Endothelial cell of umbilical vein (primary cell): ENCODE measurements at places on chromosomes 5 and 9. TPM values are rescaled to one million over a fixed set of nuclear protein-coding genes. Genes with fewer than 3 reads are reported as not detected.
A peak's percentile ranks its signal among the peaks of the same experiment; 100 is the strongest.

GRCh38 chr5:154989626-154990025, 23.9 kb upstream of the KIF4B start:
- H3K4me3 ChIP-seq, result no peak overlapping the region
- peaks cover 10% of the 10 kb centered on the region for H3K4me1 ChIP-seq
- DNase-seq, result peak; percentile 40
- no peaks in the 10 kb centered on the region for H3K36me3 ChIP-seq
- no peak overlapping the region for H3K27ac ChIP-seq

PKN3 gene
- total RNA-seq, result 39.3 and 40.4 TPM in 2 replicates

DNA sequence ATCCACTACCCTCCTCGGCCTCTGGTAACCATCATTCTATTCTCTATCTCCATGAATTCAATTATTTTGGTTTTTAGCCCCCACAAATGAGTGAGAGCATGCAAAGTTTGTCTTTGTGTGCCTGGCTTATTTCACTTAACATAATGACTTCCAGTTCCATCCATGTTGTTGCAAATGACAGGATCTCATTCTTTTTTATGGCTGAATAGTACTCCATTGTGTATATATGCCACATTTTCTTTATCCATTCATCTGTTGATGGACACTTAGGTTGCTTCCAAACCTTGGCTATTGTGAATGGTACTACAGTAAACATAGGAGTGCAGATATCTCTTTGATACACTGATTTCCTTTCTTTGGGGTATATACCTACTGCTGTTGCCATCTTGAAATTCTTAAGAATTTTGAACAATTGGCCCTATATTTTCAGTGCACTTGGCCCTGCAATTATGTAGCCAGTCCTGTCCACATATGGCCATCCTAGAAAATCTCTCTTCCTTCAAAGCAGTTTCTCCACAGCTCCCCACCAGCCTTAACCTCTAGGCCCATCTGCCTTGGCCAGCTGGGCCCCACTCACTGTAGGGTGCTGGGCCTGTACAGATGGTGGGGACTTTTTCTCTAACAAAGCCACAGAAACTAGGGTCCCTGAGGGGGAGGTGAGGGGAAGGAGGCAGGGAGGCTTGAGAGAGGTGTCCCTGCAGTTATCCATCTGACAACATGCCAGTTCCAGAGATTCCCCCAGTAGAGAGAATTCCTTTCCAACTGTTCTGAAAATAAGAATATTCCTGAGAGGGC, 81.9 kb upstream of the LHFPL2 start:
- no peaks in the 10 kb centered on the region for H3K27me3 ChIP-seq
- no peaks in the 10 kb centered on the region for H3K36me3 ChIP-seq
- no peak overlapping the region for H3K4me3 ChIP-seq
- H3K4me1 ChIP-seq, result no peaks in the 10 kb centered on the region
- no peak overlapping the region for H3K27ac ChIP-seq
- DNase-seq, result no peak

FCN2 gene
- total RNA-seq, result not detected in 2 replicates

OMD gene
- total RNA-seq, result not detected in 2 replicates

RANBP3L gene
- not detected in 2 replicates for total RNA-seq

GRCh38 chr5:141846031-141846430, 32.2 kb downstream of the PCDH1 start:
- no peak overlapping the region for H3K27ac ChIP-seq
- H3K27me3 ChIP-seq, result no peaks in the 10 kb centered on the region
- H3K4me3 ChIP-seq, result no peak overlapping the region
- DNase-seq, result no peak
- no peaks in the 10 kb centered on the region for H3K36me3 ChIP-seq
- peaks cover 71% of the 10 kb centered on the region for H3K4me1 ChIP-seq

ADAMTS13 gene
- total RNA-seq, result 1.4 and 2.5 TPM in 2 replicates

DNA sequence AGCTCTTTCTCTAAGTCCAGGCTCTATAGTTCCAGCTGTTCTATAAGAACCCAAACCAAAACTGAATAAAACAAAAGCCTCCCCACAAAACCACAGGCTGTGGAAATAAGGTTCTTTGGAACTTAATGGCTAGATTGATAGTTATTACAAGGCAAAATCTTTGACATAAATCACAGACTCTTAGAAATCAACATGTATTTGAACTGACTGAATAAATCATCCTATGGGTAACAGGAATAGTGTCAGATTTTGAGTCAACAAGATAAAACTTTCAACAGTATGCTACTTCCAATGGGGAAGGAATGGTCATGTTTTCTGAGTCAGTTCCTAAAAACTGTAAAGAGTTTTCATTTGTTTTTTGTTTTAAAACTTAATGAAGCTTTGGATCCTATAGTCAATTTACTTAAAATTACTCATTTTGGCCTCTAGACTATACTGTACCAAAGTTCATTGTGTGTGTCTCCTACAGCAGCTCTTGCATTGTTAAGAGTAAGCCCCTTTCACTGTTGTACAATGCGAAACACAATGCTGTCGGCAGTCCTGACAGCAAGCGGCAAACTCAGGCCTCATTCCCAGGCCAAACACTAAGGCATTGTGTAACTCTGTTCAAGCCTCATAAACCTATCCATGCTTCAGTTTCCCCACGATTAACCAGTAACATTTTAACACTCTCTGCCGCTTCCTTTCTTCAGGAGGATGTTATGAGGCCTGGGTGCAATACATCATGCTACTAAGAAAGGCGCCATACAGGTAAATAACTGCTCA, 134.1 kb downstream of the ARL15 start:
- no peaks in the 10 kb centered on the region for H3K36me3 ChIP-seq
- no peak overlapping the region for H3K4me3 ChIP-seq
- DNase-seq, result no peak

DNA sequence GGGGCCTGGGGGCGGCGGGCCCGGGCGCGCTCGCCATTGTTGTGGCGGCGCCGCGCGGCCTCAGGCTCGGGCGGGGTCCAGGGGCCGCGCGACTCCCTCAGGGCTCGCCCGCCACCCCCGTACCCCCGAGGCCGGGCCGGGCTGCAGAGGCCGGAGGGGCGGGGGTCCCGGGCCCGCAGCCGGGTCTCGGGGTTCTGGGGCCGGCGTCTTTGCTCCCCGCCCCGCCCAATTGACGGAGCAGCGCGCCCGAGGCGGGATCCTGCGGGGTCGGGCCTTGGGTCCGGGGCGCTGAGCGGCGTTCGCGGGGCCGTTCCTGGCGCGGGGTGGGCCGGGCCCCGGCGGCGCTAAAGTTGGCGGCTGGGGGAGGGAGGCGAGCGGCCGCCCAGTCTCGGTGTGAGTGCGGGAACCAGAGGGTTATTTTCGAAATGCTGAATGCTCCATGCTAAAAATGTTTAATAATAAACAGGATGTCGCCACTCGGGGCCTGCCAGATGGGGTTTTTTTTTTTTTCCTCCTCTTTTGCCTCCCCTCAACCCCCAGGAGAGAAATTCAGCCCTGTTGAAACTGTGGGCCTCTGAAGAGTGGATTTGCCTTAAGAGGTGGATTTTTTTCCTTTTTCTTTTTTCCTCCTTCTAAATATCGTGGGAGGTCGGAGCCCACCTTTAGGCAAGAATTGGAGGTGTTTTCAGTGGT, 724 bp downstream of the PRRC2B start:
- H3K27ac ChIP-seq, result peak overlapping the region; percentile 57
- H3K36me3 ChIP-seq, result no peaks in the 10 kb centered on the region
- peak; percentile 53 for DNase-seq
- H3K4me3 ChIP-seq, result peak overlapping the region; percentile 90

LIFR gene
- total RNA-seq, result 34.9 and 36.4 TPM in 2 replicates

GRCh38 chr5:81397176-81397575, 3.2 kb upstream of the ACOT12 start:
- H3K4me3 ChIP-seq, result no peak overlapping the region
- DNase-seq, result peak; percentile 12
- H3K27ac ChIP-seq, result no peak overlapping the region
- peaks cover 1% of the 10 kb centered on the region for H3K27me3 ChIP-seq
- H3K4me1 ChIP-seq, result no peaks in the 10 kb centered on the region
- no peaks in the 10 kb centered on the region for H3K36me3 ChIP-seq

GRCh38 chr5:27494887-27495286, 456.5 kb upstream of the CDH9 start:
- no peak overlapping the region for H3K4me3 ChIP-seq
- H3K27ac ChIP-seq, result no peak overlapping the region
- H3K27me3 ChIP-seq, result no peaks in the 10 kb centered on the region
- H3K4me1 ChIP-seq, result no peaks in the 10 kb centered on the region
- DNase-seq, result no peak
- H3K36me3 ChIP-seq, result no peaks in the 10 kb centered on the region

GRCh38 chr9:14957109-14957508, 46.9 kb upstream of the FREM1 start:
- H3K36me3 ChIP-seq, result no peaks in the 10 kb centered on the region
- H3K4me3 ChIP-seq, result no peak overlapping the region
- peaks cover 5% of the 10 kb centered on the region for H3K4me1 ChIP-seq
- no peak overlapping the region for H3K27ac ChIP-seq
- DNase-seq, result no peak
- H3K27me3 ChIP-seq, result no peaks in the 10 kb centered on the region

PCDHA10 gene
- total RNA-seq, result 0.07 and 0.18 TPM in 2 replicates

GRCh38 chr5:150638053-150638444, 2.4 kb upstream of the SYNPO start:
- H3K27ac ChIP-seq, result peak overlapping the region; percentile 98
- H3K36me3 ChIP-seq, result peaks cover 10% of the 10 kb centered on the region
- H3K27me3 ChIP-seq, result no peaks in the 10 kb centered on the region
- DNase-seq, result no peak
- no peak overlapping the region for H3K4me3 ChIP-seq
- peaks cover 65% of the 10 kb centered on the region for H3K4me1 ChIP-seq

- peaks cover 52% of the 10 kb centered on the region for H3K4me1 ChIP-seq
- peak overlapping the region; percentile 96 for H3K27ac ChIP-seq
- H3K4me3 ChIP-seq, result peak overlapping the region; percentile 76
- no peaks in the 10 kb centered on the region for H3K27me3 ChIP-seq
- no peaks in the 10 kb centered on the region for H3K36me3 ChIP-seq
Observed at GRCh38 chr9:35114113-35114839, 1.4 kb downstream of the ATOSB start.

GRCh38 chr9:2755285-2755684, 38.0 kb downstream of the KCNV2 start:
- no peak overlapping the region for H3K4me3 ChIP-seq
- no peak for DNase-seq
- no peaks in the 10 kb centered on the region for H3K4me1 ChIP-seq
- no peaks in the 10 kb centered on the region for H3K36me3 ChIP-seq
- no peak overlapping the region for H3K27ac ChIP-seq
- H3K27me3 ChIP-seq, result no peaks in the 10 kb centered on the region

DNA sequence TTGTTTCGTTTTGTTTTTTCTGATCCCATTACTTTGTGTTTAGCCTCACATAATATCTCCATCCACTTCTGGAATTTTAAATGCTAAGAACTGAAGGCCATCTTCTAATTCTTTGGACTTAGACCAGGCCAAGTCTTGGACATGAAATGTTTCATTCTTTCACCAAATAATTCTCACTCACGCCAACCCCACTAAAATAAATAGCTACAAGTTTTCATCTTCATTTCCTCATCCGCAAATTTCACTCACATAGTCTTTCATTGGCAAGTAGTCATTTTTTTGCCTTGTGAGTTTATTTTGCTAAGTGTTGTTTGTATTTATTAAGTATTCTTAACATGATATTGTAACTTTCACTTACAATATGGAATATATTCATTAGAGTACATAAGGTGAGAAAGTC, 1188.6 kb upstream of the SEMA6A start:
- no peak overlapping the region for H3K27ac ChIP-seq
- H3K27me3 ChIP-seq, result no peaks in the 10 kb centered on the region
- H3K4me1 ChIP-seq, result no peaks in the 10 kb centered on the region
- no peak for DNase-seq
- no peaks in the 10 kb centered on the region for H3K36me3 ChIP-seq

DNA sequence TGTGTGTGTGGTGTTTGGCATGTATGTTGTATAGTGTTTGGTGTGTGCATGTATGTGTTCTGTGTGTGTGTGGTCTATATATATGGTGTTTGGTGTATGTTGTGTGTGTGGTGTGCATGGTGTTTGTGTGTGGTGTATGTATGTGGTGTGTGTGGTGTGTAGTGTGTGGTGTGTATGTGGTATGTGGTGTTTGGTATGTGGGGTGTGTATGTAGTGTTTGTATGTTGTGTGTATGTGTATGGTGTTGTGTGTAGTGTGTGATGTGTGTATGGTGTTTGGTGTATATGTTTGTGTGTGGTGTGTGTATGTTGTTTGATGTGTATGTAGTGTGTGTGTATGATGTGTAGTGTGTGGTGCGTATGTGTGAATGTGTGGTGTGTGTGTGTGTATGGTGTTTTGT, 78.8 kb downstream of the HMCN2 start:
- no peak for DNase-seq
- H3K4me3 ChIP-seq, result no peak overlapping the region
- H3K27me3 ChIP-seq, result no peaks in the 10 kb centered on the region
- no peaks in the 10 kb centered on the region for H3K4me1 ChIP-seq
